Esophagus squamous epithelium (tissue), 5 donors: ENCODE measurements at places on chromosomes 11 and 22.
A peak's percentile ranks its signal among the peaks of the same experiment; 100 is the strongest.

DNA sequence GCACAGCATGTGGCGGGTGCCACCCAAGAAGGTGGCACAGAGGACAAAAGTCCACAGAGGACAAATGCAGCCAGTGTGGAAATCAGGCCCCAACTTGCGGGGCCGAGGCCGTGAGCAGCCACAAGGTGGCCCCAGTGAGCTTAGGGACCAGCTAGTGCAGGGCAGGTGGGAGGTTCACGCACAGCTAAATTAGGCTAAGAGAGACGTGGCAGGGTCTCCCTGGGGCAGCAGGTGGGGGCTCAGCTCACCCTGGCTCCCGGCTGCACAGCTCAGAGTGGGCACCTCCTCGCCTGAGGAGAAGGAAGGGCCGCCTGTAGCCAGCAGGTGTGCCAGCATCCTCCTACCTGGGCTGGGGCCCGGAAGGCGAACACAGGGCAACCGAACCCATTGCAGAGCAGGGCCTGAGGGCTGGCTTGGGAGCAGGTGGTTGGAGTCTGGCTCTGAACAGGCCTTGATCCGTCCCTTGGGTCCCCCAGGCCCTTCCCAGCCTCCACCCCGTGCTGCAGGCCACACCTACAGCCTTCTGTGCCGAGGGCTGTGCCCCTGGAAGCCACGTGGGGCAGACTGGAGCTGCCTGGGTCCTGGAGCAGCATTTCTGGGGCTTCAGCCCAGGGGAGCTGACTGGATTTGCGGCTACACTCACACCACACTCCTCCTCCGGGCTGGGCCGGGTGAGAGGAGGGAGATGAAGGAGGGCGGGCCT, 26.1 kb upstream of the CELSR1 start:
- DNase-seq = no peak

- no peak for DNase-seq
Measured at GRCh38 chr11:80388130-80388529, 947.3 kb upstream of the TENM4 start.

- DNase-seq = no peak
Measured at GRCh38 chr11:78727816-78728215, 153.2 kb upstream of the NARS2 start.

GRCh38 chr11:111362887-111363411, 16.1 kb downstream of the POU2AF1 start:
- no peak for DNase-seq

DNA sequence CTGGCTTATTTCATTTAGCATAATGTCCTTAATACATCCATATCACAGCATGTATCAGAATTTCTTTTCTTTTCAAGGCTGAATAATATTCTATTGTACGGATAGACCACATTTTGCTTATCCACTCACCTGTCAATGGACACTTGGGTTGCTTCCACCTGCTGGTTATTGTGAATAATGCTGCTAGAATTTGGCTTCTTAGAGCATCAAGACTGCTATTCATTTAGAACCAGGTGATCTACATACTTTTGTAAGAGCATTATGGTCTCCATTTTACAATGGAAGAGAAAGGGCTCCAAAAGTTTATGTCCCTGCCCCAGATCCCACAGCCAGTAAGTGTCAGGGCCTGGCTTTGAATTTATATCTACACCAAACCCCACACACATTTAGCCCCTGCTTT, 100.7 kb upstream of the CD82 start:
- no peak for DNase-seq

DNA sequence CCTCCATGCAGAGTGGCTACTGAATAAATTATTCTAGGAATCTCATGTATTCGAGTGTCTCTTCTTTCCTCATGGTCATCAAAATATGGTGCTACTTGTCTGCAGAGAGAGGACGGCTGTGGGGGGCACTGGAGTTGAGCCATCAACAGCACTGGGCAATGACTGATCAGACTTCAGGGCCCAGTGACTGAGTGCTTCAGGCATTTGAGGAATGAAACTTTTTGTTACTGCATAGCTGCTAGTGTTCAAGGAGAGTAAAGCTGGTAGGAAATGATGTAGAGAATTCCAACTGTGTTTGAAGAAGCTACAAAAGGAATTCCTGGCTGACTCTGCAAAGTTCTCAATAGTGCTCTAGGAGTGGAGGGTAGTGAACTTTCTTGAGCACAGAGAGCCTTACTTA, 277.7 kb downstream of the CADM1 start:
- no peak for DNase-seq

DNA sequence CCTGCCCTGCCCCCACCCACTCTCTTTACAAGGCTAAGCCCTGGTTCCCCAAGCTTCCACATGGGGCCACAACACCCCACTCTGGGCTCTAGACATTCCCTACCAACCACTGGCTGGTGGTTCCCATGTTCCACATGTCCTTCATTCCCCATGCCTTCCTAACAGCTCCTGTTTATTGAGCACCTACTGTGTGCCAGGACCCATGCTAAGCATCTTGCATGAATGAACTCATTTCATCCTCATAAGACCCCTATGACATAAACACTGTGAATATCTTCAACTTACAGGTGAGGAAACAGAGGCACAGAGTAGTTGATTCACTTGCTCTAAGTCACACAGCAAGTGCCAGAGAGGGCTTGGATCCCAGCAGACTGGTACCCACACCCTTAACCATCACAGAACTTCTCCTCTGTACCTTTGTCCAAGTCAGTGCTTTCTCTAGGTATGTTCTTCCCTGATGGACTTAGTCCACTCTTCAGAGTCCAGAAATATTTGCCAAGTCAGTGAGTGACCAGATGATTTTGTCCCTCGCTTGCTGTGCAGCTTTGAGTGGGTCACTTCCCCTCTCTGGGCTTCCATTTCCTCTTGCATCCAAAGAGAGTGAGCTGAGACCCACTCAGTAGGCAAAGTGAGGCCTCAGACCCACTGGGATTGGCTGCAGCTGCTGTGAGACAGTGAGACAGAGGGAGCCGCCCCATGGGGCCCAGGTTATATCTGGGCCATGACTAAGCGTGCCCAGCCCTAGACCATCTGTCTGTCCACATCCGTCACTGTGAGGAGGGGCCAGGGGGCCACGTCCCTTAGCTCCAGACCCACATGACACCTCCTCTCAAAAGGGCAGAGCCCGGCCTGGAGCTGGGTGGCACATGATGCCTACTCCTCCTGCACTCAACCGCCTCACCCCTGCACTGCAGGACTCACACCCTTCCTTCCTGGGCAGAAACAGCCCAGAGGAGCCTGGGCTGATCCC, 132.4 kb downstream of the MN1 start:
- no peak for DNase-seq

- no peak for DNase-seq
Measured at GRCh38 chr11:46711303-46711702, 7.7 kb upstream of the F2 start.

GRCh38 chr11:107123022-107123421, 104.7 kb upstream of the GUCY1A2 start:
- DNase-seq = no peak

DNA sequence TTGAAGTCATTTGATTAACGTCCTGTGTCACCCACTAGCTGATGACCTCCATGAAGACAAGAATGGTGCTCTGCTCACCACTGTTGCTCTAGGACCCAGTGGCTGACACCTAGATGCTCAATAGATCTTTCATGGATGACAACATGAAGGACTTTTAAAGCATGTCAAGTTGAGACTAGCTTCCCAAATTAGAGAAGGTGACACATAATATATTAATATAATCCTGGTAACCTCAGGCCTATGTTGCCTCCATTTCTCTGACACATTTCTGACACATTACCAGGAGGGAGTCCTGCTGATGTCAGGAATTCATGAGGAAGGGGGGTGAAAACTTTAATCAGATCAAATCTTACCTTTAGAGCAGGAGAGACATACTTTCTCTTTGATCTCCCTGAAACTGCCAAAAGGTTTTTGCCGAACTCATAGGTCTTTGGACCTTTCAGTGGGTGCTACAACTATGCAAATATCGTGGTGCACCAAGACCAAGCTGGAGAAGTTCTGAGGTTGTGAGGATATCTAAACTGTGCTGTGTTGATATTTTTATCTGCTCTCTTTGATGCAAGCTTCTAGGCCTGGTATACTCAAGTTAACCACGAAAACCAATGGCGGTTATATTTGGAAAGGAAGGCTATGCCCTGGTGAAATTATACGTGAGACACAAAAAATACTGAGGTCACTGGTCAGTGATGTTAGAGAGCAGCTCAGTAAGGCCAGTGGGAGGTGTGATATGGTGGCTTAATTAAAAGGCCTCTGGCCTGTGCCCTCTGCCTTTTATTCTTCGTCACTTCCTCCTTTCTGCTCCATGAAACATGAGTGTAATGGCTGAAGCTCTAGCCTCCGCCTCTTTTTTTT, 13.2 kb upstream of the AMPD3 start:
- DNase-seq = no peak

- DNase-seq = no peak
Measured at GRCh38 chr11:104394508-104394907, 230.6 kb upstream of the PDGFD start.

DNA sequence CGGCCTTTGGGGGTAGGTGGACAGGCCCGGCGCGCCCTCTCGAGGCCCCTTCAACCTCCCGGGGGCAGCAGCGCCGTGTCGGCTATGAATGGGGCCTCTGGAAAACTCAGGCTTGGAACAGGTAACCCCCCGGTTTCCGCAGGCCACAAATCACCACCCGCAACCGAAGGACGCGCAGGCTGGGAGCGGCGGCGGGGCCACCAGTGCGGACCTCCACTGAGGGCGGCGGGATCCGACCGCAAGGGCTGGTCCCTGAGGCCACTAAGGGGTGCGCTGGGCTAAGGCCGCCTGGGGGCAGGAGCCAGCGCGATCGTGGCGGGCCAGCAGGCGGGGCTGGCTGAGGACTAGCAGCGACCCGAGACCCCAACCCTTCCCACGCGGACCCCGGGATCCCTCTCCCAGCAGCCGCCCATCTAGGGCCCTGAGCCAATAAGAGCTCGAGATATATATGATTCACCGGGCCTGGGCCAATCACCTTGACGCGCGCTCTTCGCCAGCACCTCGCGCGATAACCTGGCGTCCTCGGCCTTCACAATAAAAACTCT, 609 bp upstream of the ATF4 start:
- DNase-seq = peak; percentile 94

DNA sequence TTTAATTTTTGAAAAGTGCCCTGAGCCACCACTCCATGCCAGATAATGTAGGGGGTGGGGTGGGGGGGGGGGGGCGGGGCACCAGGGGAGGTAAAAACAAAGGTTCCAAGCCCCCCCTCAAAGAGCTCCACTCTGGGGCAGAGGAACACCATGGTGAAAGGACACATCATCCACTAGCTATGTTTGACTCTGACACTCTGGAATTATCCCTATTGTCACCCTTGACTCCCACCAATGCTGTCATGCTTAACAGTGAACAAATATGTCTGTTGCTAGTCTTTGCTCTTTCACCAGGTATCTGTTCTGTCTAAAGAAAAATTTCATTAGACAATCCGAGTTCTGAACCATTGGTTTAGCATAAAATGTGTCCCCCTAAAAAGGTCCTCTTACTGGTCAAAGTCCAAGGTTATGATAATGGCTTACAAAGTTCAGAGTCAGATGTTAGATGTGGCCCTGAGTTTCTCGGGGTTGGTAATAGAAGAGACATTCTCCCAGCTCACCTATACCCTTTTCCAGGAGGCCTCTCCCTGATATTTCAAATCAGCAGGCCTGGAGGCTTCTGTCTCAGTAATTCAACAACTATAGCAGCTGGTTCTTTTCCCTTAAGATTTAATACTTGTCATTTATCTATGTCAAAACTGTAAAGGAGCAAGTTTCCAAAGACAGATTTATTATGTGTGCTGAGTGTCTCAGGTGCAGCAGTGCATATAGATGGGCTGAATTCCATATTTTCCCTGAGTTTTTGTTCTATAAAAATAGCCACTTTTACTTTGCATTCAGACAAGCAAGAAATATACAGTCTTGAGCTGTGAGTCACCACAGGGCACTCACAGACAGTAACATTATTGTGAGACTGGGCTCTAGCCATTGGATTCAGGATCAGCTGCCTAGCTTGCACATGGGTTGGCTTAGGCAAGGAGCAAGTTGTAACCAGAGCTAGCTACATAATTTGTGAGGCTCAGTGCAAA, 174.1 kb downstream of the CSNK2A3 start:
- no peak for DNase-seq

DNA sequence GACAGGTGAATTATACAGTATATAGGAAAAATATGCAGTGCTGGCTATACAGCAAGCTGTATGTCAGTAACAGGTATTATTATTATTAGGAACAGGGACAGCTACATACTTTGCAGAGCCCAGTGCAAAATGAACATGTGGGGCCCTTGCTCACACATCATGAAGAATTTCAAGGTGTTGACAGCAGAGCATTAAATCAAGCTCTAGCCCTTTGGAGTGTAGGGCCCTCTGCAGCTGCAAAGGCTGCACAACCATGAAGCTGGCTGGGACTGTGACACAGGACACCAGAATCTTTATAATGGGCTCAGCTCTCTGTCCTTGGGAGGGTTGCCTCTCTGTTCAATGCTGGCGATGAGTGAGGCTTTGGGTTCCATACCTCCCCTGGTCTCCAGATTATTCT, 44.9 kb upstream of the DAGLA start:
- no peak for DNase-seq

DNA sequence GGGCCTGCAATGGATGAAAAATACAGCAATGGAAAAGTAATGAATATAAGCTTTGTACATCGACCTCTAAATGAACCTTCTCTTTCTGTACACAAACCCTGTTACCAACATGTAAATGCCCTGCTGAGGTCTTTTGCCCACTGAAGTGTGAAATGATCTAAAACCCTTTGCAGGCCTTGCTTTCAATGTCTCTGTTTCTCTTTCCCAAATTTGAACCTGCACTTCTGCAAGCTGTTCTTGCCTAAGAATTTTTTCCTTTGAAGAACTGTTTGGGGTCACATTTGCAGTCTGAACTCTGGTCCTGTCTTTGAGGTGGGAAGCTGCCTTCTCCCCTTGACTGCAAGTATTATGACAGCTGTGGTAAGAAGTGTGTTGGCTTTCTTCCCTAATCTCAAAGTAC, 1237.1 kb downstream of the FAM181B start:
- DNase-seq = no peak

- DNase-seq = no peak
Measured at GRCh38 chr11:103631841-103632240, 404.6 kb upstream of the DDI1 start.
